Activated CD4-positive, alpha-beta T cell treated with anti-CD3 and anti-CD28 coated beads, Interleukin-2, Interleukin-6, amounts not matched to agents 100 ng/mL and 50 ng/mL, durations not matched to agents 16 hours and 8 hours (primary cell): ENCODE measurements at places on chromosomes 11 and 22.

- DNase-seq, result peak; percentile 82
Observed at GRCh38 chr22:48098243-48098920, 1335.9 kb downstream of the TBC1D22A start.

DNA sequence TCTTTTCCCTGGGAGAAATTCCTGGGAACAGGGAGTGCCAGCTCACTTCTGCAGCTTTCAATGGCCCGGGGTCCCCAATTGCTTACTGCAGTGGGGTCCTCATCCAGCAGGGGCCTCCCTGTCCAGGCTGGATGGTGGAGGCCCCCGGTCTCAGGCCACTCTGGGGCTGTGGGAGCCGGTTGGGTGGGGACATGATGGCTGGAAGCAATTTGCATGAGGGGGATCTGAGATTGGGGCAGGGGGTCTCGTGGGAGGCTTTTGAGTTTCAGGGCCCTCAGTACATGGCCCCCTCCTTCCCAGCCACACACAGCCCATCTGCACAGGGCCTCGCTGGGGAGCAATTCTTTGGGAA lies 25.2 kb downstream of the MRGPRD start:
- no peak for DNase-seq

GRCh38 chr22:48896766-48897644 lies 930.7 kb downstream of the BRD1 start:
- no peak for DNase-seq

- no peak for DNase-seq
Observed at GRCh38 chr22:30673136-30673535, 5.5 kb upstream of the DUSP18 start.

GRCh38 chr11:124172101-124172500 lies 11.0 kb upstream of the OR10D3 start:
- no peak for DNase-seq
